Eye (tissue), 1 donor: ENCODE measurements at places on chromosomes 3 and 15.

GRCh38 chr3:161305095-161305991, 66.0 kb downstream of the SPTSSB start:
- peak; percentile 8 for DNase-seq

GRCh38 chr3:12237912-12238650, 50.8 kb upstream of the PPARG start:
- no peak for DNase-seq

DNA sequence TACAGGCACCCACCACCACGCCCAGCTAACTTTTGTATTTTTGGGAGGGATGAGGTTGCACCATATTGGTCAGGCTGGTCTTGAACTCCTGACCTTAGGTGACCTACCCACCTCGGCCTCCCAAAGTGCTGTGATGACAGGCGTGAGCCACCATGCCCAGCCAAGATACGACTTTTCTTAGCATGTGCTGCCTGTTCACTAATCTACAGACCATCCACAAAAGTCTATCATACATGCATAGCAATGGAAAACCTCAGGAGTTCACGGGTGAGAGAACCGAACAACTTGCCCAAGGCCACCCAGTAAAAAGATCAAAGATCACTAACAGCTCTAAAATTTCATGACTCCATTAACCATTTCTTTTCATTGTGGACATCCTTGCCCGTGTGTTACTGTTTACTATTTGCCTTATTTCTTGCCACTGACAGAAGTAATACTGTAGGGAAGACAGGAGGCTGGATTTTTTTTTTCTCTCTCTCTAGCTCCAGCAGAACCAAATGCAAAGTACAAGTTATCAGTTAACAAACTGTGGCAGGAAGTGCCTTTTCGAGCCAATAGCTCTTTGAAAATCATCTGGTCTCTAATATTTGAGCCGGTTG, 92.3 kb downstream of the FOXP1 start:
- no peak for DNase-seq

DNA sequence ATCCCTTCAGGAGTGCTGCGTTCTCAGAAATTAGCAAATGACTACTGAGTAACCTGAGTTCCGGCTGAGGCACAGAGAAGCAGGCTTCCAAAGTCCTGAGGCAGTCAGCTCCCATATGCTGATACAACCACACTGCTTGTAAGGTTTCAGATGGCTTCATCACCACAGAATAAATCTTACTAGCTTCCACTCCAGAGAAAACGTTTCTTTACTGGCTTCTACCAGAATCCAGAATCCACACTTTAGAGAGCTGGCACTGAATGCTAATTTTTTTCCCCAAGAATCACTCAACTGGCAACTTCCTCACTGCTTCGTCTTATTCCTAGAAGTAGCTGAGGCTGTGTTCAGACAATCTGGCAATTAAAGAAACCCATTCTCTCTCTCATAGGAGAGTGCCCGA, 21.4 kb downstream of the TAMM41 start:
- no peak for DNase-seq

DNA sequence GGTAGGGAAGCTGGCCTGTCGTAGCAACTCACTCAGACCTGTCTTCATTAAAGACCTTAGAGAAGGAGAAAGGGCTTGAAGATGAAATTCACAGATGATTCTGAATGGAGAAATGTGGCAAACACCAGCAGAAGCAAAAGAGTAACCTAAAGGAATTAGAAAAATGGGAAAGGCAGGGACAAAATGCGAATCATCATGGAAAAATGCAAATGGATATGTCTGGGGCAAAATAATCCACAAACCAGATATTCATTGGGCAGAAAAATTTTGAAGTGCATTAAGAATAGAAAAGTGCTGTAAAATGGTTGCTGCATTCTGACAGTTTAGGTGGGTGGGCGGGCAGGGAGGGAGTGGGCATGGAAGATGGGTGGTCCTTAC, 156.9 kb upstream of the RASGRP1 start:
- no peak for DNase-seq

GRCh38 chr3:109265295-109265694, 51.0 kb downstream of the DPPA2 start:
- no peak for DNase-seq

DNA sequence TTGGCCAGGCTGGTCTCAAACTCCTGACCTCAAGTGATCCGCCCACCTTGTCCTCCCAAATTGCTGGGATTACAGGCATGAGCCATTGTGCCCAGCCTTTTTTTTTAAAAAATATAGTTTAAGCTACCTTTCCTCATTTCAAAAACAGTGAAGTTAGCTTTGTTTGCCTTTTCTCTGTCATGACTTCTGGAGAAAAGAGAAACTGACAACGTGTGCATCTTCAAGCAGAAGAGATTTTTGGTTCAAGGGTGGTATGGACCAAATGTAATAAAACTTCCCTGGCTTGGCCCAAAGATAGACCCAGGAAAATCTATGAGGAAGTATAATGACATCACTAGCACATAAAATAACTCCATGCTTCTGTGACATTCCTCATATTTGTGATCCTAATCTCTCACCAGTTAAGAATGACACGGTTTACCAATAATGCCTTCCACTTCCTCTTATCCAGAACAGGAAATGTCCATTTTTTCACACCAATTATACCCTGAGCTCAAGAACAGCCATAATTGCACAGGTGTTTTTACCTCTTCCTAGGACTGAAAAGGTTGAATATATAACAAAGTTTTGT, 781.2 kb upstream of the NR2F2 start:
- DNase-seq: no peak
